ENCODE measurements at places on chromosomes 13 and 19.

GRCh38 chr19:34678421-34678820 is 943 bp downstream of the ZNF302 start:
- no peak for DNase-seq

DNA sequence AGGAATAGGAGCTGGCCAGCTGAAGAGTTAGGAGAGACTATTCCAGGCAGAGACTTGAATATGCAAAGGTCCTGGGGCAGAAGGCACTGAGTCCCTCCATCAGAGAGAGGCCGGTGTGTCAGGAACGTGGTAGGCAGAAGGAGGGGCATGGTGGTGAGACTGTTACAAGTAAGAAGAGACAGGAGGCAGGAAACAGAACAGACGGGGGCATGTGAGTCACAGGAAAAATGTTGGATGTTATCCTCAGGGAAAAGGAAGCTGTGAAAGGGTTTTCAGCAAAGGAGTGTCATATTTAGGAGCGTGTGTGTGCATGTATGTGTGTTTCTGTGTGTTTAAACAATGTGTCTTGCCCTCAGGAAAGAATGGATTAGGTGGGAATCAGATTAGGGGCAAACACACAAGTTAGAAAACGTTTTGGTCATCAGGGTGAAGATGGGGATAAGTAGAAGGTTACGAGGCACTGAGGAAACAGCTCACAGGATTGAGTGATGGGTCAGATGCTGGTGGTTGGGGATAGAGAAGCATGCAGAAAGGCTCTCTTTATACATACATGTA is 1.1 kb downstream of the EDDM13 start:
- DNase-seq: no peak

GRCh38 chr13:49258089-49258796 is 10.5 kb downstream of the CDADC1 start:
- DNase-seq: no peak

DNA sequence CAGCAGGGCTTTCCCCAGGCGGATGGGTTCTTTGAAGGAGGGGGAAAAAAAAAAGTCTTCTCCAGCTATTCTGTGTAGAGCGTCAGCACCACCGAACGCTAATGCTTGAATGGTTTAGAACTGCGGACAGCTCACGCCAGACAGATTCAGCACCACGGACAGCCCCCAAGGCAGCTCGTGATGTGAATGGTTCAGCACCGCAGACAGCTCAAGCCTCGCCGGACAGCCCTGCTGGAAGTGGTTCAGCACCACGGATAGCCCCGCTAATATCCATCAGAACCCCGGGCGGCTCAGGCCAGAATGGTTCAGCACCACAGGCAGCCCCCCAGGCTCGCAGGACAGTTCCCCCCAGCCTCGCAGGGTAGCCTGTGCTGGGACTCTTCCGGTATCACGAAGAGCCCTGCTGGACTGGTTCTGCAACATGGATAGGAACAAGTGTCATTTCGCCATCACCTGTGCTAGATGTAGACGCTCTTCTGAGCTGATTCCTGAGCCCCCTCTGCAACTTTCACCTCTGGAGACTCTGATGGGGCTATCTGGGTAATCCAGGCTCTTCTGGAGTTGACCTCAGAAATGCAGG is 4.9 kb upstream of the SMIM17 start:
- DNase-seq: no peak

GRCh38 chr19:30225676-30226463 is 146.3 kb upstream of the ZNF536 start:
- no peak for DNase-seq

DNA sequence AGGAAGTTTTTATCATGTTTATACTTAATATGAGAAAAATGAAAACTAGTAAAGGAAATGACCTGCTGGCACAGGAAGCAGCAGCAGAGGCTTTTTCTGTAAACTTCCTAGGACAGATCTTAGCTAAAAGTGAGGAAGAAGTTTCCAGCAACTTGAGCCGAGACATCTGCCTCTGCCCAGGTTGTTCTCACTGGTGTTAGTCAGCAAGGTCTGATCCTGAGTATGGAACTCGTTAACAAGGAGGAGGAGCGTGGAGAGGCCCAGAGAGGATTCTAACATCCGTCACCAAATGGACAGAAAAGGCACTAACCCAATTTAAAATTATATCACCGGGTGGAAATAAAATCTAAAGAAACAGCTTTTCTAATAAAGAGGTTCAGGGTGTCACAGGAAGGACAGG is 43.6 kb downstream of the PHF11 start:
- no peak for DNase-seq

GRCh38 chr13:44350775-44351504 is 22.7 kb upstream of the SERP2 start:
- DNase-seq: no peak

DNA sequence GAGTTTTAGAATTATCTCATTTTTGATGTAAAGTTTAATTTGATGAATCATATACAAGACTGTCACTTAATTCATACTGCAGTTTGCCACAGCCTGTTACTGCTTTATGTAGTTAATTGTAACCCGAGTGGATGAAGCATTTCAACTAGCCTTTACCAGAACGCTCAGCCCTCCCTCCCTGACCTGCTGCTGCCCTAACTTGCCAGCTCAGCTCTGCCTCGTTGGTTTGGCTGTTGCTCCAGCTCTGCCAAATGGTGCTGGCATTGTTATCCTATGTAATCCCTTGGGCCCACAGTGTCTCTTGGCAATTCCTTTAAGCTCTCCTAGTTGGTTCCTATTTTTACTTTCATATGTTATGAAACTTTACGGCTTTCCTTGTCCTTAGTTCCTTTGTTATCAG is 113.3 kb downstream of the LMO7 start:
- no peak for DNase-seq

- DNase-seq: no peak
Measured at GRCh38 chr13:114118086-114118485, 14.3 kb downstream of the RASA3 start.

DNA sequence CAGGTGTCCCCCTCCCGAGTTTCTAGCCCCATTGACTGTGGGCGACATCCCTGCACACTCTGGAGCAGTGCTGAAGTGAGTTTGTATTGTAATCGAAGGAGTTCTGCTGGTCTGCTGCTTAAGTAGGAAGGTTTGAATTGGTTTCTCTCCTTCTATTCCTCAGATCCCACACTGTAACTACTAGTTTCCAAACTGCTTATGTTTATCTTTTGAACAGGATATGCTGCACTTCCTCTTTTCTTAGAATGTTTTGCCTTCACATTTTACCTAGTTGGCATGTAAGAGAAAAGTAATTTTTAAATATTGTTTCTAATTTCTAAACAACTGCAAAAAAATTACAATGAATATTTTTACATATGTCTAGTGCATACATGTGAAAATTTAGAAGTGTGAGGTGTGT is 511.8 kb downstream of the KLF12 start:
- peak; percentile 17 for DNase-seq

DNA sequence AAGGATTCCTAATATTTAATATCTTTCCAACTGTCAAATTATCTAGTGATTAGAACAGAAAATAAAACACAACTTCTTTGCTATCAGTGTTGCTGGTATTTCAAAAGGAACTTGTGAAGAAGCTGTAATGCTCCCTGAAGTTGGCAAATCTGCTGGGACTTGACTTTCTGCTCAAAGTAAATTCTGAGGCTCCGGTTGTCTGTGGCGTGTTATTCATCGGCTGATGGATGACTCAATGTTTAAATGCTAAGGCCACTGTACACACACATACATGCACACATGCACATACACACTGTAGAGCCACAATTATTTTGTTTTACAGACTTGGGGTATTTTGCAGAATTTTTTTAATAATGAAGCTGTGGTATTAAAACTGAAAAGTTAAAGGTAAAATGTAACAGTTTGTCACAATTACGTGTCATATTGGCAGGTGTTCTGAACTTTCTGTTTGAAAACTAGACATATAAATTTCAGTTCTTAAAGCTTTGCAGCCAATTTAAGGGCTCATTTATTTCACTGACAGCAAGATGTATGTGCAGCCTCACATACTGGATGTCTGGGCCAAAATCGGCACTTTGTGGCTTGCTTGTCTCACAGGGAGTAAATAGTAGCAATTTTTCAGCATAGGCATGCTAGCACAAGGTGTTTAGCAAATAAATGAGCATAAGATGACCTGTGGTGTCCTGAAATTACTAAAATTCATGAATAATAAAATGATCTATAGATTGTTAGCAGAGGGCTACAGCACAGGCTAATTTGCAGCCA is 1691.7 kb upstream of the PCDH20 start:
- no peak for DNase-seq

GRCh38 chr13:99154064-99154463 is 46.6 kb upstream of the UBAC2 start:
- no peak for DNase-seq

- DNase-seq: no peak
Measured at GRCh38 chr19:58510084-58510862, 1.5 kb downstream of the SLC27A5 start.

- no peak for DNase-seq
Measured at GRCh38 chr13:99975626-99976025, 4.1 kb upstream of the ZIC5 start.

GRCh38 chr19:56312787-56313657 is 1.6 kb downstream of the ZSCAN5A start:
- DNase-seq: no peak

- no peak for DNase-seq
Measured at GRCh38 chr13:77555246-77555645, 19.7 kb downstream of the SCEL start.

DNA sequence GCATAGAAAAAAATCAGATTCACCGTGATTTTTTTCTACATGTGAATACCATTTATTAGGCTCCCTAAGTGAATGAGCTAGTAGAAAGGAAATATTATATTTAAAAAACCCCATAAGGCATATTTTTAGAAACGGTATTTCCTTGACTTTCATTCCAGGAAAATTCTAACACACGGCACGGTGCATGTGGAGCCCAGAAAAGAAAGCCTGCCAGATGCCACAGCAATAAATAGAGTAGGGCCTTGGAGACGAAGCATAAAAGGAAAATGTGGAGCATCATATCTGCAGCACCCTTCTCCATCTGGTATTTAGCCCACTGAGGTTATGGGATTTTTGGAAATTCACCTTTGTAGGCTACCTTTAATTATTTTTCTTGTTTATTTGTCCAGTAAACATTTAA is 314.4 kb downstream of the ENOX1 start:
- no peak for DNase-seq

DNA sequence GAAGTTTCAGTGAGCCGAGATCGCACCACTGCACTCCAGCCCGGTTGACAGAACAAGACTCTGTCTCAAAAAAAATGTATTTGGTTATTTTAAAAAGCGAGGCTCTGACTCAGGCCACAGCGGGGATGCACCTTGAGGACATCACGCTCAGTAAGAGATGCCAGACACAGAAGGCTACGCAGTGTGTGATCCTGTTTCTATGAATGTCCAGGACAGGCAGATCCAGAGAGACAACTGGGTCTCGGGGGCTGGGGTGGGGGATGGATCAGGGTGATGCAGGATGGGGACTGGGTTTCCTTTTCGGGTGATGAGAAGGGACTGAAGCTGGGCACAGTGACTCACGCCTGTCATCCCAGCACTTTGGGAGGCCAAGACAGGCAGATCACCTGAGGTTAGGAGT is 5.4 kb downstream of the MED16 start:
- no peak for DNase-seq

- no peak for DNase-seq
Measured at GRCh38 chr13:82878536-82878935, 1003.7 kb downstream of the SLITRK1 start.

DNA sequence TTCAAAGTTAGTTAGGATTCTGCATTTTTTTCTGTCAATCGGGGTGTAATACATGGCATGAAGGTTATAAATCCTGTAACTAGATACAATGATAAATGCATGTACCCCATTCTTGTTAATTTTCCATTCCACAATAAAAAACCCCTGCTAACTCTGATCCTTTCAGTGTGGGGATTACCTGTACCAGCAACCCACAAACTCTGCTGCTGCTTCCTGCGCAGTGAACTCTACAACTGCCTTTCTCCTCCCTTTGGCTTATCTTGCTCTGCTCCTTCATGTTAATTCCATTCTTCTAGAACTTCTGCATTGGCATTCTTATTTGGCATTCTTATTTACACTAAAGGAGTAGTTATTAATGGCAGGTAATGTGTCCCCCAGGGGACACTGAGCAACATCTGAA is 273.1 kb downstream of the KLF12 start:
- DNase-seq: no peak

DNA sequence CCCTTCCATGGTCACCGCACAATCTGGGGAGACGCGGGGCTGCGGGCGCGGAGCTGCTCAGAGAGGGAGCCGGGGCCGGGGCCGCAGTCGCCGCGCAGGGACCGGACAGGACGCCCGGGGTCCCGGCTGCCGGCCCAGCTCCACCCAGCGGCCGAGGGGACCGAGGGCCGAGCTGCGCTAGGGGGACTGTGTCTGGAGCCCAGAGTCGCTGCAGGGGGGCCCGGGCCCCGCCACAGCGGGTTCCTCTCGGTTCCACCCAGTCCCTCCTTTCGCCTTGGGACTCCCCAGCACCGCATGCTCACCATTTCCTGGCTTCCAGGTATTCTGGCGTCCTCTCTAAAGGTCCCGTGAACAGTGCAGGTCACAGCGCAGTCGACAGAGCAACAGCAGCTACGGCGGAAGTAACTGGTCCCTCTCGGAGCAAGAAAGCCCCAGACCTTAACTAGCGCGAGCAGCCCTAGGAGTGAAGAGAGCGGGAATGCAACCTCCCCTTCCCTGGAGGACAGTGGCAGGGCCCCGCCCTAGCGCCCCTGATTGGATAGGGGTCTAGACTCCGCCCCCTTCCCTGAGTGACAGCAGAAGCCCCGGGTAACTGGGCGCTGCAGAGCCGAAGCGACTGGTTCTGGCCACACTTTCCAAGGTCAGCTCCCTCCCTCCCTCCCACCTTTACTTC is at the start of gene ZNF878:
Gene ZNF878, minus strand, starts transcription at position 465 of the 673 bp plus-strand sequence. Its CDS starts 160 bp downstream, at position 305.
- DNase-seq: peak; percentile 86

GRCh38 chr19:49229416-49229815 is 71.8 kb downstream of the TRPM4 start:
- DNase-seq: no peak

- no peak for DNase-seq
Measured at GRCh38 chr19:44841231-44841630, 4.9 kb upstream of the NECTIN2 start.

GRCh38 chr13:112671359-112671758 is 18.5 kb upstream of the ATP11A start:
- no peak for DNase-seq

GRCh38 chr19:12952488-12953137 is 4.4 kb downstream of the GADD45GIP1 start:
- DNase-seq: no peak
